ENCODE measurements at places on chromosomes 2 and 18. TPM values are rescaled to one million over a fixed set of nuclear protein-coding genes. Genes with fewer than 3 reads are reported as not detected.

DNA sequence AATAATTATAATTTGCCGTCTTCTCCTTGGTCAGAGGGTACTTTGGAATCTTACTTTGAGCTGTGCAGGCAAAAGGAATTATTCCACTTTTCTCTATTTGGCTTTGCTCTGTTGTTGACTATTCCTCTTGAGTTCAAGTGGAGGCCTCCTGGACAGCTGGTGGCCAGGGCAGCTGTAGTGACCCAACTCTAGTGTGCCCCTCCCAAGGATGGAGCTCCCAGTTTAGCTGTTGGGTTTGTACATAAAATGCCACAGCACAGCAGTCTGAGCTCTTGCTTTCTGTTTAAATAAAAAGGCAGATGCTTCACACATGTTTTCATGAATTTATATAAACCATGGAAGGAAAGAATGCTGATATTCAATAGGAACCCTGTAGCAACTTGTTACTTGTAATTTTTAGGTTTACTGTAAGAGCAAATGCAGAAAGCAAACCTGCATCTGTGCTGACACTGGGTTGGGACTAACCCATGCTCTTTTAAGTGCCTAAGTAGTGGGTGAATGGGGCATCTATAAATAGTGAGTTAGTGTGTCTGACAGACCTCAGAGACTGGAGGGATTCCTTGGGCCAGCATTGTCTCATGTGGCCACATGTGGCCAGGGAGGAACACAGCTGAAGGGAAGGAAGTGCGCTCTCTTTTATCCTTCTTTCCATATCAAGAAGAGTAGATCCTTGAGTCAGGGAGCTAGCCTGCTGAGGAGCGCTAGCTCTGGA is 121.8 kb downstream of the FHOD3 start:
- no peak for DNase-seq

GRCh38 chr2:20476950-20477349 is 30.1 kb downstream of the RHOB start:
- no peak for DNase-seq

DNA sequence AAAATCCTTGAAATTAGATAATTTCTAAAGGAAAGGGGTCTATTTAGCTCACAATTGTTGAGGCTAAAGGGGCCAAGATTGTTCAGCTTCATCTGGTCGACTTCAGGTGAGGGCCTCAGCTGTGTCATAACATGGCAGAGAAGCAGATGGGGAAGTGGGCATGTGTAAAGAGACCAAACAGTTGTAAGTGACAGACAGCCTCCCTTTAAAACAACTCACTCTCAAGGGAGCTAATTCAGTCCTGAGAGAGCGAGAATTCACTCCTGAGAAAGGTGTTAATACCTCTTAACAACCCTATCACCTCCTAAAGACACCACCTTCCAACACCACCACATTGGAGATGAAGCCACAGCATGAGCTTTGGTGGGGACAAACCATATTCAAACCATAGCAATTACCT is 62.4 kb downstream of the KCMF1 start:
- DNase-seq = no peak

GRCh38 chr18:10166164-10166807 is 252.5 kb downstream of the VAPA start:
- no peak for DNase-seq

DNA sequence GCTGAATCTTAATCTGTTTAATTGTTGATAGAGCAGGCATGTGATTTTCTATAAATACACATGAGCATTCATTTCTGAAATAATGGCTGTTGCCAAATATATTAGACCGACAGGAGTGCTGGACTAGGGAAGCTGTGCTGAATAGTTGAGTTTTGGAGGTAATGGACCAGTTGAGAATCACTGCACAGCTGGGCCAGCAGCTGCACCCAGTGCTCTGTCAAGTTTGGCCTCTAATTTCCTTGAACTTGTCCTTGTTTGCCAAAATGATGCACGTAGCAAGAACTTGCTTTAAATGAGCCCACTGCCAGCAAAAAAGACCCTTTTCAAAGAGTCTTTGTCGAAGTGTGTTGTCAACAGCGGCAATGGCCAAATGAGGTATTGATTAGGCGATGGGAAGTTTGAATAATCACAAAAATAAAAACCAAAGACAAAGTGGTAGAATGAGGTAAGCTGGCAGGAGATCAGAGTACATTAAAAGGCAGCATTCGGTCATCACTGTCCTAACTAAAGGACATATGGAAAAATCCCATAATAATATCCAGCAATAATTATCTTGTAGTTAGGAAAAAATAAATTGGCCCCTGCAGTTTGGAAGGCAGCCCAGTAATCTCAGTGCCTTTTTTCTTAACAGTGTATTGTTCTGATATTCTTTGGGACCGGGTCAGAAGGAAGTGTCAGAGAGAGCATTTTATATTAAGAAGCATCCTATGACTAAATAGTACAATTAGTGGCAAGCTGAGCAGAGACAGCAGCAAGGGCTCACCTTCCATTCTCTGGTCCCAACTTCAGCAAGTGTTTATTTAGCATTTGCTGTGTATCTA is 126.2 kb downstream of the RAPGEF4 start:
- DNase-seq = no peak

DNA sequence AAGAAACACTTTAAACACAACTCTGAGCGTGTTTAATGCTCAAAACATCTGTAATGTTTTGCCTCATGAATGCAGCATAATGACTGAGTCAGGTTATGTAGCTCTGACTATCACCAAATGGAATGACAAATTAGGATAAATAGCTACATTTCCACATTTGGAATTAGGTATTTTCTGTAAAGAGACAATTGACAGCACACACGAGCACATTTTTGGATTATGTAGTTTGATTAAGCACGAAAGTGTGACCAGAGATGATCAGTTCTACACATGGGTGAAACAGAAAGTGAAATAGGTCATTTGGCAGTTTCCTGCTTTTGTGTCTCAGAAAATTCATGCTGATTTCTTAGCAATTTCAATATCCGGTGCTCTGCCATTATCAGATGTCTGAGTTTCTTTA is 29.0 kb downstream of the LPIN1 start:
- DNase-seq = no peak

DNA sequence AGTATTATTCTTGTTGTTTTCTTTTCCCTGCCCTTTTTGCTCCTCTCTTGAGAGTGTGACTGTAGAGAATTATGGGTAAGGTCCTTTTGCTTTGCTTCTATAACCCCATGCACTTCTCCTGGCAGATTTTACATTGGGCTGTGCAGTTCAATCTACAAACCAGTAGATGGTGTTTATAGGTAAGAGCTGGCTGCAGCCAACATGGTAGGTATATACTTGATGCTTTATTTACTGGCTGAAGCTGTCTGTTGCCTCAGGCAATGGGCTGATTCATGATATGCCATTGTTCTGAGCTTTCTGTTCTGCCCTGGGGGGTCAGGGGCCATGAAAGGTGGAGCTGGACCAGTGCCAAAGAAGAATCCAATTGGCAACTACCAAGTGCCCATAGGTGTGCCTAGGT is 48.3 kb upstream of the MYL1 start:
- no peak for DNase-seq

DNA sequence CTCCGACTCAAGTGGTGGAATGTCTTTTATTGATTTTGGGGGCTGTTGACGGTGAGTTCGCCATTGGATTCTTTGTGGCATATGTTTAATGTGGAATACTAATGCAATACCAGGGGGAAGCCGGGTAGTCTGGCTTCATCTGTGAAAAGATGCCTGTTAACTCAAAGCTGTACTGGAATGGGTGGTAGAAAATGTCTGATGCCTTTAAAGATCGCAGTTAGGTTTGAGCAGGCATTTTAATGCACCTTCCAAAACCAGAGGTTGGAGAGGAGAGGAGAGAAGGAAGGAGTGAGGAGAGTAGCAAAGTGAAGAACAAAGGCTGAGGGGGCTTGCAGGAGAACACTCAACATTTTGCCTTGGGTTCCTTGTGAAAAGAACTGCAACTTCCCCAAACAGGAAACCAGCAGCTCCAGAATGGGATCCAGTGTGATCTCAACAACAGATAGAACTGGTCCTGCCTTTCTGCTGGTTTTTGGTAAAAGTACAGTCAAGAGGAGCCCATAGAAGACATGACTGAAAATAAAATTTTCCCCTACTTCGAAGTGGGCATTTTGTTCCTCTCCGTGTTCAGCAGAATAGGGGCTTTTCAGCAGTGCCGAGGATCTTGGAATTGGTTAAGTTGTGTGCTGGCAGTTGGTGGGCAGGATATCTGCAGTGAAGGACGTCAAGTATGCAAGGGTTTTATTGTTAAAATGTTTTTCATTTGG is 1.5 kb downstream of the ZNF532 start:
- DNase-seq = no peak

DNA sequence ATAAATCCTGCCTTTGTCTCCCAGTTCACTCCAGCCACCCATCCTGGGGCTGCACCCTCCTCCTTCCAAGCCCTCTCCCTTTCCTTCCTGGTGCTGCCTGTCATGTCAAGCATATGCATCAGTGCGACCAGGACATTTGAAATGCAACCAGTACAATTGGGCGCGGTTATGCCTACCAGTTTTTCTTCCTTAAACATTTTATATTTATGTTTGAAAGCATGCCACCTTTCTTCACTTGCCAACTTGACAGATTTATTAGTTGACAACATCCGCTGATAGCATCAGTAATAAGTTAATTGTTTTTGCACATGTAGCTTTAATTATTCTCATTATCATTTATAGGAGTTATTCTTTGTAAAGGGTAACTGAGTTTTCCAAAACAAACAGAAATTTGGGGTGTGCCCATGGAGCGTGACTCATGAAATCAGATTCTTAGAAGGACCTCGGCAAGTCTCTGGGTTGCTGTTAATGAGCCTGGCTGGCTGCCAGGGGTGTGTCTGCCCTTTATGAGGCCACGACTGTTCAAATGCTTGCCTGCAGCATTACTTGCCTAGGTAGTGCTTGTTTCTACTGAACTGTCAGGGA is 32.8 kb upstream of the IL1B start:
- peak; percentile 99 for DNase-seq

- no peak for DNase-seq
Measured at GRCh38 chr2:9594366-9595054, 36.3 kb downstream of the YWHAQ start.

DNA sequence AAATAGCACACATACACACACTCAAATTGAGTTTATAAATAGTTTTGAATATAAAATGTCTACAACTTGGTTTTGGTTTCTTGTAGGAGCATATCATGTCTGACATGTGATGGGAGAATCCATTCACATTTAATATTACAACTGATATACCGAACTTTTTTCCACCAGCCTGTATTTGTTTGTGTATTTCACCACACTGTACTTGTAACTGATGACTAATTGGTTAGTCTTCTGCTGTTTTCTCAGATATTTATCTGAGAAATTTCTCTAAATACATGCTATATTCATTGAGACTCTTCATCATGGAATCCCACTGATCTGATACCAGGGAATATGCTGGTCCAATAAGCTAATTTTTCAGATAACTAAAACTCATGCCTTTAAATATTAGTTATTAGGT is 56.3 kb upstream of the UBXN4 start:
- no peak for DNase-seq

GRCh38 chr18:57523171-57523956 is 63.1 kb downstream of the FECH start:
- no peak for DNase-seq

DNA sequence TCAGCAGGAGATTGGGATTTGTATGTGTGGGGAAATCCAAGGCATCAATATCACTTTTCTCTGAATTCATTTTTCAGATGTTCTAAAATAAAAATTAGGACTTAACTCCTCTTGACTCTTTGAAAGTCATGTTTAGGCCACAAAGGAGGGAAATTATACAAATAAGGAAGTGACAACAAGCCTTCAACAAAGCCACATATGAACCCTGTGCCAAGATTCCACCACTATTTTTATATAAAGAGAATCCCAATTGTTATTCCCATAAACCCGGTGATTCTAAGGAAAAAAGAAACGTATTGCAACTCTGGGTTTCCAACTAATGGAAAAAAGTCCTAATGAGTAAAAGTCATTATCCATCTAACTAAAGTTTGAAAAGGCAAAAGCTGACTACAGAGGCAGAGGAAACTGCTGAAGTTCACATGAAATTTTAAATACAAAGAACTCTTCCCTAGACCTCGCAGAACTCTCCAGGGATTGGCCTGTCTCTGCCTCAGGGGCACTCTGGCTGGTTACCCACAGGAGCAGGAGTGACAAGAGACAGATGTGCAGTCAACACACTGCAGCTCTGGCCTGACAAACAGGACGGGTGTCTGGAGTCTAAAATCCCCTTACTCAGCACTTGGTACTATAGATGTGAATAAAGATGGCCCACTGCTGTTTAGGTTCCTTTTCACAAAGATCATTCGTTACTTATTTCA is 11.5 kb downstream of the NPC1 start:
- DNase-seq = no peak

The CLEC4F gene
- not detected for polyA plus RNA-seq

The GCKR gene
- polyA plus RNA-seq = 0.30 TPM

The IL36A gene
- polyA plus RNA-seq = not detected

The TMBIM1 gene
- polyA plus RNA-seq = 905 TPM
